Effector CD8-positive, alpha-beta T cell (primary cell): ENCODE measurements at places on chromosomes 1 and 21.

DNA sequence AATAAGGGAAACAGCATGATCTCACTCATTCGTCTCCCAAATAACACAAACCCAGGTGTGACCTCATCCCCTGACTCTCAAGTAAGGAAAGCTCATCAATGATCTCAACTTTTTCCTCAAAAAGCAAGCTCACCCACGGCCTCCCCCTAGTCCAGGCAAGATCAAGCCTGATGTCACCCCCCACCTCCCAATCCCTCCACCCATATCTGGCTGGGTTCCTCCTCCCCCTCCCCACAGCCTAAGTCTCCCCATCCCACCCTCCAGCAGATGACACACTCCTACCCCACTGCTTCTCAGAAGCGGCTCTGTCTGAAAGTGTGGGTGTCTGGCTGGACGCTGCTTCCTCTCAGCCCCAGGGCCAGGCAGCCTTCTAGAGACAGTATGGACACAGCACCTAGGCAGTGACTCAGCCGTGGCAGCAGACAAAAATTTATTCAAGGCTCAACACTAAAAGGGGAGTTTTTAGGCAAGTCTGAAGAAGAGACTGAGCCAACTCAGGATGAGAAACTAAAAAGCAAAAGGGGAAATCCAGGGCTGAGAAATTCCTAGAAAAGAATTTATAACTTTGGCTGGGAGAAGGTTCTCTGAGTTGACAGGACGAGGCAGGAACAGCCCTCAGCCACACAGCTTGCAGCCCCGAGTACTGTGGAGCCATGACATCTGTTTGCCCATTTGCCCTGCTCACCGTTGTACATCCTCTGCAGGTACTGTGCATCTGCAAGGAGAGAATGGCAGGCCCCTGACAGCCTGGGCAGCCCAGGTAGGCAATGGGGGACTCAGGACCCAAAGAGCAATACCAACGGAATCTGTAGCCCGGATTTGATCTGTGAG, 81.6 kb upstream of the LRRC8D start:
- DNase-seq = no peak

- no peak for DNase-seq
Observed at GRCh38 chr1:167666416-167666815, 36.4 kb downstream of the RCSD1 start.

GRCh38 chr1:209207126-209207700, 376.3 kb upstream of the CAMK1G start:
- DNase-seq = no peak

- DNase-seq = no peak
Observed at GRCh38 chr1:80540149-80540548, 1260.6 kb upstream of the ADGRL2 start.

DNA sequence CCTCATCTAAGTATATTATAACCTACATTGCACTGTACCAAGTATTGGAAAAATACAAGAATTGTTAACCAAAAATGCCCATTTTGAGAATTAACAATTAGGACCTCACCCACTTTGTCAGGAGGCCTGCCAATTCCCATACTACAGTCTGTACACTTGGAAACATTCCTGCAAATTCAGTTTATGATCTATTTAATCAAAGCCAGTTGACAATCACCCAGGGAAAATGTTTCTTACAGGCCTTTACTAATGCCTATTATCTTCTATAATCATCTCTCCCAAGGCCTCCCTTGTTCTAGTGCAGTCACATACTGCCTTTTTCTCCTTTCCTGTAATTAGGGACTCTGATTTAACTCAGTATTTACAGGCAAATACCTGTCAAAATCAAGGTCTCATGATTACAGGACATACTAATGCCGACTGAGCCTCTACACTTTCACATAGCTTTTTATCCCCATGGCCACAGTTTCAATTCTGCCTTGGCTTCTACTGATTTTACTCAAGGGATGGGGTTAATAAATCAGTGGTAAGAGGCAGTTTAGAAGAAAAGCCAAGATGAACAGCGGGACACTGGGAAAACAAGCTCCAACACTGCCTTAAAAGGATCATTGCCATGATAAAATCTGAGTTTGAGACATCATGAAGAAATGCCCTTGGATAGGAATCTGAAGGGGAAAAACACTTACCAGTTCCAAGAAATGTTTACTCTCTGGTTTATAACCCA, 338.7 kb downstream of the VAV3 start:
- no peak for DNase-seq

DNA sequence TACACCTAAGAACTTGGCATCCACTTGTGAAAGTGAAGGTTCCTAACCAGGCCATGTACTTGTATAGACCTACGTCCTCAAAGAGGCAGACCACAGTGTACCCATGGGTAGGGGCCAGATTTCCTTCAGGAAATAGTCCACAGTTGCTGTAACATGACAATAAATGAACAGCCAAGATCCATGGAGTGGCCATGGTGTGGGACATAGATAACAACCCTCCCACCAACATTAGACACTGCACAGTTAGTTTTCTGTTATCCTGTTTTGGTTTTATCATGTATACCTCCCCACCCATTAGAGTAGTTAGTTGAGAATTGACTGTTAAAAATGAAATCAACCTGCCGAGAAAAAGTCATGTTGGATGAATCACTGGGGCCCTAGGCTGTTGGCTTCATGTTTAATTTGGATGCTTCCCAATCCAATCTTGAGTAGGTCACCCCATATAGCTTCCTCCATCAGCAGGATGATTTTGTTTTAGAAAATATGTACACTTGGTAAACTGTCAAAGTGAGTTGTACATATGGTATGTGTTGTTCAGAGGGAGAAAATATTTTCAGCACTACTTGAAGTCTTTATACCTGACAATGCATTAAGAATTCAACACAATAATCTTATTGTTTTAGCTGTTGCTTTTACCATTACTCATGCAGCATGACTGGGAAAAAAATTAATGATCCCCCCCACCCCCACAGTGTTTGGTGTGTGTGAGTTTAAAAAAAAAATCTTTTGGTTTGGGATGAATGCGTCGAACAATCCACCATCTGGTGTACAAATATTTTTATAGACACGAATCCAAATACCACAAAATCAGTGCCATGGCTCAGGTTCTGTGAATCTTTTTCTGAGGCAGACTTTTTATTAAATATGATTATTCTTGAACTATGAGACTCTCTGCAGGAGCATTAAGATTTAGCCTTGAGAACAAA, 88.3 kb upstream of the ARHGAP29 start:
- DNase-seq = no peak

- no peak for DNase-seq
Observed at GRCh38 chr21:44735821-44736220, 24.4 kb upstream of the TSPEAR start.

GRCh38 chr21:27519361-27519760, 552.5 kb upstream of the ADAMTS5 start:
- DNase-seq = no peak

GRCh38 chr1:212267460-212267859, 17.8 kb upstream of the PPP2R5A start:
- no peak for DNase-seq

DNA sequence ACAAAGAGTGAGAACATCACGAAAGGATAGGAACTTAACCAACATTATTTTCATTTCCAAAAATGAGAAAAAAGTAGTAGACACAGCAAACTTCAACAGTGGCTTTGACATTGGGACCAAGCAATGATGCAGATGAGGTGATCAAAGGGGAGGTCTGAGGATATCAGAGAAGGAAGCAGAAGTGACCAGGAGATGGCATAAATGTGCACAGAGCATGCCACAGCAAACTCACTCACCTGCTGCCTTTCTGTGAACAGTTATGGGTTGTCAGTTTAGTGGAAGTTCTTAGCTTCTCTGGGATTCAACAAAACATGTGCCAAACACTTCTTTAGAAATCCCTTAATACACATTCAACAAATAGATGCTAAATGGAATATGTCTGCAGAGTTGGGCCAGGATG, 290.1 kb downstream of the PLPP3 start:
- no peak for DNase-seq

DNA sequence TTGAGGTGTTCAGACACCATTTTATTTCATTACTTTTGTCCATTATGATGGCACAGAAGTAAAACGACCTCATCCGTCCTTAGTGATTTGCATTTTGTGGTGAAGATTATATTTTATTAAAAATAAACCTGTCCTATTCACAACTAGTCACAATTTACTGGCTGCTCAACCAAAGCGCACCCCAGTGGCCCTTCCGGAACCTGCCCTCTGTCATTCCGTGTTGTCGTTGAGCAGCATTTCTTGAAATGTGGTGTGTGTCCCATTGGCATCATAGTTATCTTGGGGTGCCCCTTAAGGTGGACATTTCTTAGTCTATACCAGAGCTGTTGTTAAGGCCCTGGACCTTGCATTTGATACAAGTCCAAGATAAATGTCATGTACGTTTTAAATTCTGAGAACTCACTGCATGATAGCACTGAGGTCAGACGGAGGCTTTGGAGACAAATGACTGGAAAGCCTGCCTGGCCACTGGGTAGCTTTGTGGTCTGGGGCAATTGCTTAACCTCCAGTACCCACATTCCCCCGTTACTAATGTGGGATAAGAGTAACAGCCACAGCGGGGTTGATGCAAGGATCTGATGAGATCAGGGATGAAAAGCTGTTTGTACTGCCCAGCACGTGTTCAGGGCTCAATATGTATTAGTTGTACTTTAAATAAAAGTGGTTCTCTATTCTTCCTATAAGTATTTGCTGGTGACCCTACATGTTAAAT, 36.2 kb downstream of the BACH1 start:
- DNase-seq = no peak

- no peak for DNase-seq
Observed at GRCh38 chr1:230120921-230121381, 53.9 kb downstream of the GALNT2 start.

GRCh38 chr1:11990303-11991032, 10.2 kb downstream of the MFN2 start:
- no peak for DNase-seq

DNA sequence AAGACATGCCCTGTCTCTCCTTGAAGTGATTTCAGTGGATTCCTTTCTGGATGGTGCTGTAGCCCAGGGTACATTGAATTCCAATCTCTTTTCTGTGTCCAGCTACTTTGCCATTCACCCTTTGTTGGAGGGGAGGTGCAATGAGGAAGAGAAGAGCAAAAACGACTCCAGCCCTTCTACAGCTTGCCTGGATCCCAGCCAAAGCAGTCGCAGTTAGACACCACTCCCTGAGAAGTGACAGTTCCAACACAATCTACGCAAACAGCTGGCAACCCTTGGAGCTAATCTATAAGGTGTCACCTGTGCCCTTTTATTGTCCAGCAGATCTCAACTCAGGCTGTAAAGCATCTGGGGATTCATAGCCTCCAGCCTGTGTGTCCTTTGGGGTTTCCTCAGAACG, 4.6 kb downstream of the CD244 start:
- DNase-seq = no peak

- DNase-seq = no peak
Observed at GRCh38 chr1:185368313-185368855, 51.3 kb upstream of the IVNS1ABP start.

DNA sequence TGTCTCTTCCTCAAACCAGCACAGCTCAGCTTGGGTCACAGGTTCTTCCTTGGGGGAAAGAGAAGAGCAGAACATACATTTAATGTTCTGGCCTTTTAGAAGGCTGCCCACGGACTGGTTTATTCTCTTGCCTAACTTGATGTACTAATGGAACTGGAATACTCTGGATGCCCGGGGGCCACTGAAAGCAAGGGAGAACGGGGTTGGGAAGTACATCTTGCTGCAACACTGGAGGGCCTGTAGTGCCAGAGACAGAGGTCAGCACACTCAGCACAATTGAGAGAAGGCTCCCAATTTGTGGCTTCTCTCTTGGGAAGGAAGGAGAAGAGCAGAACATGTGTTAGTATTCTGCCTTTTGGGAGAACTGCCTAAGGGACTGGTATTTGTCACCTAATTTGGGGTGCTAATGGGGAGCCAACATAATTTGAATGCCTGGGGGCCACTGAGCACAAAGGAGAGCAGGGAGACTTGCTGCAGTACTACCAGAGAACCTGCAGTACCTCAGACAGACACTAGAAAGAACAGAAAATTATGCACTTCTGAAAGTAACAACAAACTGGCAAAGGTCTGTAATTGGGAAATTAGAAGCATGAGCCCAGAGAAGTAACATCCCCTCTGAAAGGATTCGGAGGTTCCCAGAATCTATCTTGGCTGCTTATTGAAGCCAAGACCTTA, 14.1 kb downstream of the ZNF691 start:
- DNase-seq = no peak

GRCh38 chr1:244709476-244710368, 56.8 kb downstream of the DESI2 start:
- DNase-seq = no peak

DNA sequence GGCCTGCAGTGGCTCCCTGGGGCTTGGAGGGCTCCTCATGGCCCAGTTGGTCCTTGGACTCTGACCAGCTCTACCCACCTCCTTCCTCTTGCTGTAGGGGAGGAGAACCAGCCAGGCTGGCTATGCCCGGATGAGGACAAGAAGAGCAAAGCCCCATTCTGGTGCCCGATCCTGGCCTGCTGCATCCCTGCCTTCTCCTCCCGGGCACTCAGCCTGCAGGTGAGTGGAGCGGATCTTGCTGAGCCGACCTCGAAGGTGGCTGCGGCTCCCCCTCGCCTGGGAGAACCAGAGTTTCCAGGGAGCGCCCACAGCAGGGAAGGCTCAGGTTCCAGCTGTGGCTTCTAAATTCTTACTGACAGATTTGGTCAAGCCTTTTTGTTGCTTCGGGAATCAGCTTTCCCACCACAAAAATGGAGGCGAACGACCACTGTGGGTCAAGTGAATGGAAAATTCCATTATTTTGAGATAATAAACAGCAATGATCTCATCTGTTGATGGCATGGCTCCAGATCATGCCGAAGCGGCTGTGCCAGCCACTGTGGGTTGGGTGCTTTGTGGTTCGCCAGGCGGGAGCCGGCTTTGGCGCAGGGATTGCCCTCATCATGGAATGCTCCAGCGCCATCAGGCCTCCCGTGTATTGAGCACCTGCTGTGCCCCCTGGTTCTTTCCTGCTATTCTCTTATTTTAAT, 106.5 kb upstream of the ACTL8 start:
- DNase-seq = no peak

GRCh38 chr1:42743317-42744147, 3.5 kb upstream of the CLDN19 start:
- no peak for DNase-seq

- DNase-seq = no peak
Observed at GRCh38 chr21:16838331-16838730, 674.5 kb upstream of the CXADR start.

- DNase-seq = no peak
Observed at GRCh38 chr21:33025106-33025488, 638 bp upstream of the OLIG2 start.

DNA sequence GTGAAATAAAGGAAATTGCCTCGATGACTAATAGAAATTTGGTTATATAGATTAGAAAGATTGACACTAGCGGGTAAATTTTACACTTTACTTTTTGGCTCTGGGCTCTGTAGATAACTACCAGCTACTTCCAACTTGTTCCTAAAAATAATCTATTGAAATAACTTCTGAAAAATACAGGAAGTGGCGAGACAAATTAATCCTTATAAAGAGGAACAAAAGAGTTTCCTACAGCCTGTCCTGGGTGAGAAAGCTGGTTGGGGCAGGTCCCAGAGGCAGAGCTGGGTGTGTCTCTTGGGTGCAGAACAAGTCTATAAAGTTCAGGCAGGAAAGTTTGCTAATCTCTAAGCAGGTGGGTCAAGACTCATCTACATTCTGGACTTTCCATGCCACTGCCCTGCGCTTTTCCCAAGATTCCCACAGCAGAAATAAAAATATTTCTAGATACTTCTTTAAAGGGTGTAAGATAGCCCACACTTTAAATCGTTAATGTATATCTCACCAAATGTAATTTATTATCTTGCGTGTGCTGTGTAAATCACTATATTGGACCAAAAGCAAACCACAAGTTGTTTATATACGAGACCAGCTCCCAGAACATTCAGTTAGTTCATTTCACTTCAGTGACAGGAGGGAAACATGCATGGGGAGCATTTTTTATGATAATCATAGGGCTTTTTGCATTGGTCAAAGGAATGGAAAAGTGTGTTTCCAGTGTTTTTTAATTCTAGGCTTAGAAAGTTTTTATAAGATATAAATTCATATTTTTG, 70.1 kb upstream of the NRIP1 start:
- DNase-seq = no peak
